Stimulated activated CD4-positive, alpha-beta T cell treated with anti-CD3 and anti-CD28 coated beads, Interleukin-15, amount 100 ng/mL, for 48 hours (primary cell): ENCODE measurements at places on chromosomes 5 and 9.

DNA sequence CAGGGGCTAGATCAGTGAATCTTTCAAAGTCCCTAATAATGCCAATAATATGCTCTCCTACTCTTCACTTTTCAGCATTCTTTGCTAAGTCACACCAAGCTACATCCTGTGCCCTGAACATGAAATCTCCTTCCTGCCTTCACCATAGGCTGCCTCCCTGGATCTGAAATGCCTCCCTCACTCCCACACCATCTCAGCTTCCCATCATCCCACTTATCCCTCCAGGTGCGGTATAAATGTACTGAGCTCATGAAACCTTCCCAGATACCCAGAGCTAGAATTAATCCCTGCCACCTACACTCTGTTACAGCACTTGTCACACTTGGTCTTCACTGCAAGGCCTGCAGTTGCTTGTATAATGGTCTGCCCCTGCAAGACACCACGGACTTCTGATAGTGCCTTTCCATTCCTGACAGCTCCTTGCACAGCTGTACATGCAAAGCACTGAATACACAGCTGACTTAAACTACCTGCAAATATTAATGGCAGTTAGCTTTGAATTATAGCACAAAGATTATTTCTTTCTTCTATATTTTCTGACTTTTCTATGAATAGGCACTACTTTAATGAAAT lies 250.4 kb downstream of the EBF1 start:
- no peak for DNase-seq

DNA sequence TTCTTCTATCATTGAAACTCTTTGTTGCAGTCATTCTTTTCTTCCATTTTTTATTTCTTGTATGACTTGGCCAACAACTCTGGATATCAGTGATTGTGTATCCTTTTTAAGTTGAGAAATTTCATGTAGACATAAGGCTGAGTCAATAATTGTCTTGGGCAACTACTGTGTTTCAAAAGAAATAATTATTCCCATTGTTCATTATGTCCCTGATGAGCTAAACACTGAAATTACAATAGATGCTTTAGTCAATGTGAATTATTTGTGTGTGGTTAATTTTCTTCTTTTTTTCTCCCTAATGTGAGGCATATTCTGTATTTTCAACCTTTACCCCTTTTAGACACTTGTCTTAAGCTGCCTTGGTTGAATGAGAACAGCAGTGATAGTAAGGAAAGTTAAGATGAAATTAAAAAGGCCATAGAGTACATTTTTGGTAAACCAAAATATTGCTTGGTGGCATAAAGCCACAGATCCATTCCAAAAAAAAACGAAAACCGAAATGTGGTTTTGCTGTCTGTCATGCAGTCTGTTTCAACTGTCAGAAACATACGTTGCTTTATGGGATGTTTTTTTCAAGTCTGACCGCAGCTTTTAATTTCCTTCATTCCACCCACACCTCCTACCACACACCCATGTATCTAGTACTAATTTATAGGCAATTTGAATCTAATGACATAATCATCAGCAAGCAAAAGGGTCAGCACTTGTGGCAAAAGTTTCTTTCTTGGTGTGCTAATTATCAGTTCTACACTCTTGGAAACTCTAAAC lies 21.1 kb downstream of the TLE4 start:
- DNase-seq = no peak

GRCh38 chr5:74608736-74609601 lies 31.6 kb downstream of the ENC1 start:
- DNase-seq = no peak

GRCh38 chr5:169173372-169173771 lies 127.6 kb downstream of the SLIT3 start:
- no peak for DNase-seq

DNA sequence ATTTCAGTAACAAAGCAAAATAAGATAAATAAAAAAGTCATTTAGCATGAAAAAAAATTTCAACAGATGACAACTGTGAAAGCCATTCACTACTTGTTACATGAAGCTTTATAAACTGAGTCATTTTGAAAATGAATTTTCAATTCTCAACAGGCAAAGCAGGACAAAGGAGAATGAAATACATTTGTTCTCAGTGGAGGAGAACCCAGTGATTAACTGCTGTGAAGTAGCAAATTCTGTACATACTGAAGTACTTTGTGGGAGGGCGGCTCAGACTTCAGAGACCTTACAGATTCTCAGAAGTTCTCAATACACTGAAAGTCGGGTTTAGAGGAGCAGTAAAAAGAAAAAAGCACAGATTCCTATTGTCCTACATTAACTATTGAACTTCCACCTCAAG lies 21.7 kb downstream of the SKIC3 start:
- no peak for DNase-seq

DNA sequence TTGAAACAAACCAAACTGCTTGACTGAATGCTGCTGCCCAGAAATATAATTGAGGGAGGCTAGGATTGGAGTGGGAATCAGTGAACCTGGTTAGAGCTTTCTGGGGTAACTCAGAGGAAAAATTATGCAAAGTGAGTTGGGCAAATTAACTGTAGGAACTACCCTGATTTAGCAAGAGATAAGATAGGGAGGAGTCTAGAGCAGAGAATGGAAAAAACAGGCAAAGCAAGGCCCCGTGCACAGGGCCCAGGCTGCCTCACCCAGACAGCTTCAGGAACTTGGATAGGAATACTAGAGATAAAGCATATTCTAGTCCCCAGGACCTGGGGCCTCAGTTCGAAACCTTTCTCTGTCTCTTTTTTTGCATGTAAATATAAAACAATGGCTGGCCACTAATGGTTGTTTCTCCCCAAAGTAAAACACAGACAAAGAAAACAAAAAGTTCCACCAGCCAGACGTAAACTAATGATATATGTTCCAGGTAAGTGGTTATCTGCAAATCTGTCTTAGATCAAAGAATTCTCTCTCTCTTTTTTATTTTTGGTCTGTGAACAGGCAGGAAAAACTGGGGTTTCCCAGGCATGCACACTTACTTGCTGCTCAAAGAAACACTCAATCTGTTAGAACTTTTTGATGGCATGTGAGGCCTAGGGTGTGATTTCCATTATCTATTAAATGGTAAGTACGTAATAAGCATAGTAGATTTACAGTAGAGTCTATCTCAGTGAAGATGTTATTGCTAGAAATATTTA lies 168.1 kb upstream of the MAP3K1 start:
- DNase-seq = no peak
